ENCODE measurements at places on chromosomes 12 and 14. TPM values are rescaled to one million over a fixed set of nuclear protein-coding genes. Genes with fewer than 3 reads are reported as not detected.

Gene DHRS7
- 71.6 TPM for polyA plus RNA-seq

Gene AREL1
- polyA plus RNA-seq = 42.2 TPM

Gene CNOT2
- polyA plus RNA-seq = 146 TPM

Gene ADCY6
- 94.3 TPM for polyA plus RNA-seq

Gene CCDC175
- 1.3 TPM for polyA plus RNA-seq

Gene RNASE7
- 0.55 TPM for polyA plus RNA-seq

Gene TAS2R13
- polyA plus RNA-seq = 0.12 TPM

Gene SERPINA10
- 0.23 TPM for polyA plus RNA-seq

Gene NXPH4
- 4.2 TPM for polyA plus RNA-seq

Gene RDH11
- 121 TPM for polyA plus RNA-seq

Gene CHGA
- not detected for polyA plus RNA-seq

Gene DENND5B
- polyA plus RNA-seq = 35.9 TPM

Gene GALNT16
- polyA plus RNA-seq = 2.7 TPM

Gene MAGOHB
- polyA plus RNA-seq = 43.7 TPM

Gene KRT85
- polyA plus RNA-seq = not detected

Gene ARHGEF25
- 30.5 TPM for polyA plus RNA-seq

Gene C12orf54
- 0.60 TPM for polyA plus RNA-seq

Gene FGF6
- polyA plus RNA-seq = not detected

Gene GPR137C
- 12.3 TPM for polyA plus RNA-seq

Gene P2RX7
- polyA plus RNA-seq = 1.0 TPM

Gene PPP1R1A
- 52.6 TPM for polyA plus RNA-seq

Gene IAPP
- not detected for polyA plus RNA-seq

Gene KRT7
- polyA plus RNA-seq = 56.5 TPM

Gene TEX52
- 3.1 TPM for polyA plus RNA-seq

Gene CRY1
- 32.9 TPM for polyA plus RNA-seq

Measured in left kidney (tissue), 8 donors.